MCF 10A (cell line): ENCODE measurements at places on chromosomes 13 and 19.

DNA sequence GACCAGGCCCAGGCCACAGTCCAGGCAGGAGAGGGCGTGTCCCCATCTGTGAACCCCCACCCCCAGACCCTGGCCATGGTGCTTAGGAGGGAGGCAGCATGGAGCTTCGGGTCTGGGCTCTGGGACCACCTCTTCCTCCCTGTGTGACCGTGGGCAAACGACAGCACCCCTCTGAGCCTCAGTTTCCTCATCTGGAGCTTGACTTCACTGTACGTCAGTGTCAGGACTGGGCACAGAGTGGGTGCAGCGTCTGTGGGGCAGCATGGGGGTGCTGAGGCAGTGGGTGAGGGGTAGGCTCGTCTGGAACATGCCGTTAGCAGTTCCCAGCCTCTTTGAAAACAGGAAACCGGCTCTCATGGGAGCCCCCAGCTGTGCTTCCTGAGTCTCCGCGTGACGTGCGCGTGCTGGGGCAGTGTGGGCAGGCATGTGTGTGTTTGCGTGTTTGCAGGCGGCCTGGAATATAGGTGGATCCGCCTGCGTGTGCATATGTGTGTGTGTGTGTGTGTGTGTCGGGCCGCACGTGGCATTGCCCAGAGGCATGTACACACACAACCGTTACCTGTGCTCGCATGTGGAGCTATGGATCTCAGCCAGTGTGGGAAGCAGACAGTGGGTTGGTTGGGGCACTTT lies 15.8 kb downstream of the ARRDC2 start:
- DNase-seq = no peak

DNA sequence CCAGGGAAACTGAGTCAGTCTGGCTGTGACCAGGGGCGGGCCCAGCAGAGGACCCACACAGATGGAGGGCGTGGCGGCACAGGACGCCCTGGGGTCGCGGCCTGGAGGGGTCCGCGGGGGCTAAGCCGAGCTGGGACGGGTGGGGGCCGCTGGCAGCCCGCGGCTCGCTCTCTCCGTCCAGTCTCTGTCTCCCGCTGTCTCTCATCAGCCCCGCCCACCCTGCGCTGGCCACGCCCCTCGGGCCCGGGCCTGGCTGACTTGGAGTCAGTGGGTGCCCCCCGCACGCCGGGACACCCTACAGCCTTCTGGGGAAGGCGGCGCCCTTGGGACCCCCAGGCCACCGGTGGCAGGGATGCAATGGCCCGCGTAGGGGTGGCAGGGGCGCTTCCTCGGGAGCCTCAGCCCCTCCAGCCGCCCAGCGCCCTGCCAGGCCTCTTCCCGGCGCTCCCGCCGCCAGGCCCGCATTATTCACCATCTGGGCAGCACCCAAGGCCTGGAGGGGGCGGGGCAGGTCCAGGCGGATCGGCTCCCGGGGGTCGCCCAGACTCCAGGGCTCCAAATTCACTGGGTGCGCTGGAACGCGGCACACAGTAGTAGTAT lies at the start of gene TBXA2R:
Gene TBXA2R (minus strand): TSS at position 186 of the 600 bp plus-strand sequence. CDS start 6,241 bp downstream, outside the sequence.
- DNase-seq = peak; percentile 37

GRCh38 chr13:50161052-50161451 lies 145.8 kb downstream of the KCNRG start:
- DNase-seq = peak; percentile 86

DNA sequence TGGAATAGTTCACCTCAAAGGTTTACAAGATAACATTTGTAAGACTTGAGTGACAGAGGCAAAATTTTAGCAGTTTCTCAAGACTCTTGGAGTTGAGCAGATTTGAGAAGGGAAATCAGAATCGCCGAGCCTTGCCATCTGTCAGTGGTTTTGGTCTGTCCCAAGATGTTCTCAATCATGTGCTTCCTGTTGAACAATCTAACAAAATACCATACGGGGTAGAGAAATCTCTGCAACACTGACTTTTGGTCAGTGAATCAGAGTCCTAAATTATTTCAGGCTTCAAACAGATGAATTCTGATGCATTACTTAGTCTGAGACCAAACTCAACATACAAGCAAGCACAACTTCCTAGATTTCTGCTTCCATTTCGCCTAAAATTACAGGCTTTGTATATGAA lies 3.8 kb downstream of the KCTD12 start:
- DNase-seq = peak; percentile 42

DNA sequence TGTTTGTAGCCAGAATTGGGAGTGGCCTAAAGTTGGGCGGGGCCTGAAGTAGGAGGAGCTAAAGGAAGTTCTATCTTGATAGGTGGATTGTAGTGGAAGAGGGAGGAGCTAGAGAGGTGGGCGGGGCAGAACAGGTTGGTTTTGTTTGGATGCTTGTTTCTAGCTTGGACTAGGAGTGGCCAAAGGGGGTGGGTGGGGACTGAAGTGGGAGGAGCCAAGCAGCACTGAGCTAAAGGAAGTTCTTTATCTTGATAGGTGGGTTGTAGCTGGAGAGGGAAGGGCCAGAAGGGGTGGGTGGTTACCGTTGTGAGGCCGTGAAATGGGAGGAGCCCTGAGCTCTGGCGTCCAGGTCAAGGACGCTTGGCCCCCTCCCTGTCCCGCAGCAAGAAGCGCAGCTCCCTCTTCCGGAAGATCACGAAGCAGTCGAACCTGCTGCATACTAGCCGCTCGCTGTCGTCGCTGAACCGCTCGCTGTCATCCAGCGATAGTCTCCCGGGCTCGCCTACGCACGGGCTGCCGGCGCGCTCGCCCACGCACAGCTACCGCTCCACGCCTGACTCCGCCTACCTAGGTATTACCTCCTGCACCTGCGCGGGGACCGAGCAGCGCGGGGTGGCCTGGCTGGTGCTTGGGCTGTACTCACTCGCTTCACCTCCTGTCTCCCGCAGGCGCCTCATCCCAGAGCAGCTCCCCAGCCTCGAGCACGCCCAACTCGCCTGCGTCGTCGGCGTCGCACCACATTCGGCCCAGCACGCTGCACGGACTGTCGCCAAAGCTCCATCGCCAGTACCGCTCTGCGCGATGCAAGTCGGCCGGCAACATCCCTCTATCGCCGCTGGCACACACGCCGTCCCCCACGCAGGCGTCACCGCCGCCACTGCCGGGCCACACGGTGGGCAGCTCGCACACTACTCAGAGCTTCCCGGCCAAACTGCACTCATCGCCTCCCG lies 8.0 kb downstream of the DNASE2 start:
- DNase-seq = peak; percentile 23

DNA sequence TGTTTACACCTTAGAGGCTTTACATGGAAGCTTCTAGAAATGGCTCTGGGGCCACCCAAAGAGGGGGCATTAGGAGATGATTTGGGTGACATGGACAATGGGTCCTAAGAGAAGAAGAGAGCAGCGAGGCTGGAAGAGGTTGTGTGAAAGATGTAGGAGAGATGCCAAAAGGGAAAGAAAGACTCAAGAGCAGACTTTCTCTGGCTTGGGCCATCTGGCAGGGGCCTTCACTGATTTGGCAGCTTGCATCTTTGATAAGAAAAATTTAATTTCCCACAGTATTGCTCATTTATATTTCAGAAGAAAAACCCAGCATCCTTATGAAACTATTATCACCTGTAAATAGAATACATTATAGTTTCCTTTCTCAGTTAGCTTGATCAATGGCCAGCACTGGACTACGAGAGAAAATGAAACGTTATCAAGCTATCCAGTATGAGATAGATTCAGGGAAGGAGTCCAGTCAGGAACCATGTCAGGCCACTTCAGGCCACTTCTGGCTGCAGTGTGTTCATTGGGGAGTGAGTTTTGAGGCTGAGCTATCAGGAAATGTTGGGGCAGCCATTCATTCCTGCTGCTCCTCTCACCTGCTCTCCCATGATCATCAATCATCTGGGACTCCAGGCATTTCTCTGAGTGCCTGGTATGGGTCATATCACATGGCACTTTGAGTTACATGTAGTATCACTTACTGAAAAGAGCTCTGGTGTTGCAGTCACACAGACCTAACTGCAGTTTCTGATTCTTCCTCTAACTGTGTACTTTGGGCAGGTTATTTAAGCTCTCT lies 10.3 kb downstream of the SCEL start:
- DNase-seq = no peak

DNA sequence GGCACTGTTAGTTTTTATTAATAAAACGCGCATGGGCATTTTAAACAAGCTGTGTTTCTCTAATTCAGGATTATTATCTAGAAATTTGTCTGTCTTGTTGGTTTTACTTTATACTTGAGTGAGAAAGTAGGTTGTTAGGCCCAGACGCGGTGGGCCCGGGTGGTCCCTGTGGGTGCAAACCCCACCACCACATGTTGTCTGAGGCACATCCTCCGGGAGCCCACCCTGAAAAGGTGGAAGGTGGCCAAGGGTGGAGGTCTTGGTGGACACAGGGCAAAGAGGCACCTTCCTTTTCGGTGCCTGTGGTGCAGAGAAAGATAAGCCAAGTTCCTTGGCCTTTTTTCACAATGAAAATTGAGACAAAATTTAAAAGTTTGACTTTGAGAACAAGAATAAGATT lies 16.6 kb downstream of the ATP4B start:
- no peak for DNase-seq

DNA sequence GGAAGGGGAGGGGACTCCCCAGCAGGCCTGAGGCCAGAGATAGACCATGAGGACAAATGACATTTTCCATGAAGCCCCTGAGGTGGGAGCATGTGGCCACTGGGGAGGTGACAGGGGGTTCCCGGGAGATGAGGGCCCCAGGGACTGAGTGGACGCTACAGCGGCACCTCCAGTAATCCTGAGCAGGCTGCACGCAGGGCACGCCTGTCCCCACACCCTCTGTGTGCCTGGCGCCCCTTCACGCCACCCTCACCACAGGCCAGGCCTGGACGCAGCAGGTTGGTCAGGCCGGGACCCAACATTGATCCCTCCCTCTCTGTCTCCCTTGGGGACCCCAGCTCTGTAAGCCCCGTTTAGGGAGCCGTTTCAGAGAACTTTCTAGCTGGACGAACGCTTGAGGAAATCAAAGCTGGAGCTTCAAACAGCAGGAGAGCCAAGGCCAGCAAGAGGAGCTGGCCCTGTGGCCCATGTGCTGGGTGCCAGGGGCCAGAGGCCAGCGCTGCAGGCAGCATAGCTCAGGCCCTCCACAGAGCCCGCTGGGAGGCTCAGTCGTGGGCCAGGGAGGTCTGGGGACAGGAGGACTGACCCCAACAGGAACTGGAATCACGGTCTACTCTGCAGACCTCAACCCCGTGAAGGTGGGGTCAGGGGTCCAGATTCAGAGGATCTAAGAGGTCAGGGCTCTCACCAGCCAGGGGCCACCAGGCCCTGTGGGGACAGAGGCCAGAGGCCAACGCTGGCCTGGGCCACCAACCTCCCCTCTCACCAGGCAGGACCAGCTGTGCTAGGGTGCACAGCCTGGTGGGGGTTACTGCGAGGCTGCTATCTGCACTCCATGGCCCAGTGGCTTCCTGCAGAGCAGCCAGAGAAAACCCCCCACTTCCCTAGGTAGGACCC lies 14.6 kb downstream of the LSM4 start:
- DNase-seq = no peak

- DNase-seq = no peak
These were observed 404.5 kb downstream of the KCTD12 start for GRCh38 chr13:76481738-76482137.

DNA sequence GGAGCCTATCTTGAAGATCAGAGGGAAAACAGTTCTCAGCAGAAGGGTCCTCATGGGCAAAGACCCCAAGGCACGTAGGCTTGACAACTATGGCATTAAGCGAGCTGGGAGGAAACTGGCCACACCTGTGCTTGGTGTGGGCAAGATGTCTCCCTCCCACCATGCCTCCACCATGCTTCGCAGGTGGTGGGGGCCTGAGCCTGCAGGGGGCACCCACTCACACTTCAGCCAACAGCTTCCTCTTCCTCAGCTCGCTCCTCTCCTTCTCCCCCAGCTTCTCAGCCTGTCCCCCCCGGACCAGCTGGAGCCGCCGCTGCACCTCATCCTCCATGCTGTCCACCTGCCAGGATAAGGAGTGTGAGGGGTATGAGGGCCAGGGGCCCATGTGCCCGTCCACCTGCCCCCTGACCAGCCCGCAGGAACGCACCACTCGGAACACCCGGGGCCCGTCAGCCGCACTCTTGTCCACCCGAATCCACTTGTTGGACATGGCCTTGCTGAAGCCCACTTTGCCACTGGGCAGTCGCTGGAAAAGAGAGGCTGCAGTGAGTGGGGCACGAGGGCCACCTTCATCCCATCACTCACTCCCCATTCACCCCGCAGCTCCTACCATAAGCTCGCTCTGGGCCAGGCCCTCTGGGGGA lies 3.4 kb downstream of the FARSA start:
- no peak for DNase-seq

DNA sequence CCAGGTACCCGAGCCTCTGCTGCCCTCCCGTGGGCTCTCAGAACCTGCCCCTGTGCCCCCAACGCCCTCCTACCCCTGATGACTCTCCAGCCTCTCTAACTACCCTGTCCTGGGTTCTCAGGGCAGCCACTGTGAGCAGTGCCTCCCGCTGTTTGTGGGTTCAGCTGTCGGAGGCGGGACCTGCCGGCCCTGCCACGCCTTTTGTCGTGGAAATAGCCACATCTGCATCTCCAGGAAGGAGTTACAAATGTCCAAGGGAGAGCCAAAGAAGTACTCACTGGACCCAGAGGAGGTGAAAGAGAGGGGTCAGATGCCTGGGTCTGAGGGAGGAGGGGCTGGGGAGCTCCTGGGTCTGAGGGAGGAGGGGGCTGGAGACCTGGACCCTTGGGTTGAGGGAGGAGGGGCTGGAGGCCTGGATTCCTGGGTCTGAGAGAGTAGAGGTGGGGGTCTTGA lies 20.0 kb downstream of the CNFN start:
- DNase-seq = no peak

- no peak for DNase-seq
These were observed 15.4 kb upstream of the CHAMP1 start for GRCh38 chr13:114298866-114299265.

GRCh38 chr19:16794456-16795441 lies 34.4 kb upstream of the SIN3B start:
- no peak for DNase-seq

GRCh38 chr19:6766357-6767080 lies 716 bp downstream of the SH2D3A start:
- peak; percentile 50 for DNase-seq

DNA sequence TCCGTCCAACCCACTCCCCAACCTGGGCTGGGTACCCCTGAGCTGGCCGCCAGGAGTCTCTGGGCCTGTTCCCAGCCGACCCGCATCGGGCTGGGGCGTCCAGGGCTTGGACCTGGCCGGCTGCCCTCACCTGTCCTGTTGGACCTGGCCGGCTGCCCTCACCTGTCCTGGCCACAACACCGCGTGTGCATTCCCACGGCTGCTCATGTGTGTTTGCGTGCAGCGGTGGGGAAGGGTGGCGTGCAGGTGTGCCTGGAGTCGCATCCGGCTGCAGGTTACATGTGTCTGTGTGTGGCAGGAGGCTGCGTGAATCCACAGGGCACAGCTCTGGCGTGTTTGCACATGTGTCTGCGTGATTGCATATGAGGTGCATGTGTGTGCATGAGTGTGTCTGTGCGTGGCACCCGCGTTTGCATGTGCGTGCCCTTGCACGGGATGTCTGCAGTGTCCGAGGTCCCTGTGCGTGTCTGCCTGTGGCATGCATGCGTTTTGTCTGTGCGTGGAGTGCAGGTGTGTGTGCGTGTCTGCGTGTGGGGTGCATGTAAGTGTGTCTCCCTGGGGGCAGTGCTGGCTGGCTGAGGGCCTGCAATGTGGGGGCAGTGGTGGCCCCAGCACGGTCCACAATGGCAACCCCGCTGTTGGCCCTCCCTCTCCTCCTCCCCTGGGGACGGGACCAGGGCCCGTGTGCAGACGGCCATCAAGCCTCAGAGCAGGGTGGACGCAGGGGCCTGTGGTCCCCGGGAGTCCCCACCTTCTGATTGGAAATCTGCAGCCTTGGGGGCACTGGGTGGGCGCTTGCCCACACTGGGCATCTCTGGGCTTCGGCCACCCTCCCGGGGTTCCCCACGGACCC lies 3.4 kb downstream of the EFNA2 start:
- DNase-seq = no peak
